Osteoblast (primary cell): ENCODE measurements at places on chromosomes 3 and 15.

DNA sequence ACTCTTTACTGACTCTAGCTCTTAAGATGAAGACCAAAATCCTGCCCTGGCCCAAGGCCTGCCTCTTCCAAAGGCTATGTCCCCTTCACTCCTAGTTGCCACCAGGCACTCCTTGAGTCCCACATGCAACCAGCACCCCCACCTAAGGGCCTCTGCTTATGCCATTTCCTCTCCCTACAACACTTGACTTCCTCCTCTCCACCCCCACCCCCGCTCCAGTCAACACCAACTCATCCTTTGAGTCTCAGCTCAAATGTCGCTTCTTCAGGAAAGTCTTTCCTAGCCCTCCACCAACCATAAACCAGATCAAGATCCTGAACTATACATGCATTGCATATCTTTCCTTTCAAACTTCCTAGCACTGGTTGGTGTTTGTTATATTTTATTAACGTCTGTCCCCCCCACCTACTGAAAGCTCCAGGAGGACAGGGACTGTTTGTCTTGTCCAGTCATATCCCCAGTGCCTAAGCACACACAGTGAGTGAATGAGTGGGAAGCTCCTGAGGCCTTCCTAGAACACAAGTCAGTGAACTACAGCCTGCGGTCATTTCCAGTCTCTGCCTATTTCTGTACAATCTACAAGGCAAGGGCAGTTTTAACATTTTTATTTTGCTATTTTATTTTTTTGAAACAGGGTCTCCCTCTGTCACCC, 7.3 kb downstream of the TBC1D2B start:
- no peak for DNase-seq

GRCh38 chr3:107307205-107307604, 70.0 kb upstream of the CCDC54 start:
- no peak for DNase-seq

- DNase-seq = no peak
Measured at GRCh38 chr15:47908486-47908885, 191.2 kb downstream of the SEMA6D start.

DNA sequence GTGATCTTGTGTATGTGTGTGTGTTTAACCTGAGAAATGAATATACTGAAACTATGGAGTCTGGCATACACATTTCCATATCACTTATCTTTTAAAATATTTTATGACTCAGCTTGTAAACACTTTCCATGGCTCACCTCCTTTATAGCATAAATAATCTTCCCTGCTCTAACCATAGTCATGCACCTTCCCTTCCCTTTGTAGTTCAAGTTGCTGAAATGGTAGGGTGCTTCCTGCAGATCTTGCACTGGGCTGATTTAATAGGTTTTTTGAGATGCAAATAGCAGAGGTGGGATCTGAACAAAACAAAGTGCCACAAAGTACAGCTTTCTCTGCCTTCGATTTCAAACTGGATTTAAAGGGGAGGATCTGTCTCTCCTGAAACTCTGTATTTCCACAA, 712.7 kb upstream of the LMCD1 start:
- no peak for DNase-seq

DNA sequence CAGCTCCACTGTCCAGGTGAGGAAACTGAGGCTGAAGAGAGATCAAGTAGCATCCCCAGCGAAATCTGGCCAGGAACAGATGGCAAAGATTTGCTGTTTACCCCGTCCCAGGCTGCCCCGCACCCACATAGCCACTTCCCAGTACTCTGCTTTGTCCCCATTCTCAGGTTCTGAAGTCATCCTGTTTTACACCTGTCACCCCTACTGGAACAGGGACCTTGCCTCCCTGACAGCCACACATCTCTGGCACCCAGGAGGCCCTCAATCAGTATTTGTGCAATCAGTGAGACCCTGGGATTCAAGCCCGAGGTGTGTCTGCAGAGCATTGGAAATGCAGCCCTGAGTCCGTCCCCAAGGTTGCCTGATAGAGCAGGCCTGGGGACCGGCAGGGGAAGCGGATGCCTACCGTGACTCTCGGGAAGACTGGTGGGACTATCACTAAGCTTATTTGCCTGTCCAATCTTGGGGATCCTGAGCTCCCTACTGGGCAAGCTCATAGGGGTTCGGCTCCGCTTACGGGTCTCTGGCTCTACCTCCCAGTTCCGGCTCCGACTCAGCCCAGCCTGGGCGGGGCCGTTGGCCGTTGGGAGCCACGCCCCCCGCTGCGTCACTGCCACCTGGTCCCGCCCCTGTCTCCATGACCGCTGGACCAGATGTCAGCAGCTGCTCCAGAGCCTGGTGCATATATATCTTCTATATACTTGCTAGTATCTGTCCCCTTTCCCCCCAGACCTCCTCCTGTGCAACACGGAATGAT, 17.5 kb upstream of the FANCD2 start:
- DNase-seq = peak; percentile 93

DNA sequence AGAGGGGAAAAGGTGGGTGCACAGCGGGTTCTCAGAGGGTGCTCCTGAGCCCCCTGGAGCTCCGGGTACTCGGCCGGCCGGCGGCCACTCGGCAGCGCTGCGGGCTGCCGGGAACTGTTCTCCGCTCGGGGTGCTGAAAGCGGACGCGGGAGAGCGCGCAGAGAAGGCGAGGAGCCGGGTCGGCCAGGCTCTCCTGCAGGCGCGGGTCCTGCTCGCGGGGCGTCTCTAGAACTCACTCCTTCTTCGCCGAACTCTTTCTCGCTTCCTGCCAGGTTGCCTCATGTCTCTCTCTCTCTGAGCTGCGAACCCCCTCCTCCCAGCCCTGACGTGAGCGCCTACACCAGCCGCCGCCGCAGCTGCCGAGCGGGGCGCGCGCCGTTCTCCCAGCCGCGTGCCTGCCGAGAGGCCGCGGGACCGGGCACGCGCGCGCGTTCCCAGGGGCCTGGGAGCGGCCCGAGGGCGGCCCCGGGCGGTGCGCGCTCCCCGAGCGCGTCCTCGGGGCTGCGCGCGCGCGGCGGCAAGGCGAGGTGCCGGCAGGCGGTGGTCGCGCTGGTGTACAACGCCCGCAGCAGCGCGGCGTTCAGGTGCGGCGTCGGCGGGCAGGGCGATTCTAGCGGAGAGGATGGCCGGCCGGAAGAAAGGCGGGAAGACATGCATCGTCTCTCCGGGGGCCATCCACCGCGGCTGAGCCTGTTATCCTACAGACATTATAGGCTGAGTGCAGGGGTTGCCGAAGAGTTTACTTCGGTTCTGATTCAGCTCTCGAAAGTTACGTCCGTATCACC, at the start of gene PEX5L:
PEX5L (minus strand) TSS at position 267 of the 785 bp plus-strand sequence. CDS start 338 bp downstream, outside the sequence.
- DNase-seq = peak; percentile 93

DNA sequence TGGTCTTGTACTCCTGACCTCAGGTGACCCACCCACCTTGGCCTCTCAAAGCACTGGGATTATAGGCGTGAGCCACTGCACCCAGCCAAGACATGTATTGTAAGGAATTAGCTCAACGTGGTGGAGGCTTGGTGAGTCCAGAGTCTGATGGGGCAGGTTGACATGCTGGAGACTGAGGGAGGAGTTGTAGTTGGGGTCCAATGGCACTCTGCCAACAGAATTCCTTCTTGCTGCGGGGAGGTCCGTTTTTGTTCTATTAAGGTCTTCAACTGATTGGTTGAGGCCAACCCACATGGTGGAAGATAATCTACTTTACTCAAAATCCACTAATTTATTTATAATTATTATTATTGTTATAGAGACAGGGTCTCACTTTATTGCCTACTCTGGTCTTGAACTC, 30.1 kb downstream of the PLA2G4D start:
- no peak for DNase-seq

GRCh38 chr3:159731254-159731653, 257.4 kb upstream of the IL12A start:
- DNase-seq = no peak

- no peak for DNase-seq
Measured at GRCh38 chr3:96319166-96319565, 495.2 kb upstream of the EPHA6 start.

GRCh38 chr3:63096248-63097058, 181.7 kb upstream of the SYNPR start:
- DNase-seq = no peak

DNA sequence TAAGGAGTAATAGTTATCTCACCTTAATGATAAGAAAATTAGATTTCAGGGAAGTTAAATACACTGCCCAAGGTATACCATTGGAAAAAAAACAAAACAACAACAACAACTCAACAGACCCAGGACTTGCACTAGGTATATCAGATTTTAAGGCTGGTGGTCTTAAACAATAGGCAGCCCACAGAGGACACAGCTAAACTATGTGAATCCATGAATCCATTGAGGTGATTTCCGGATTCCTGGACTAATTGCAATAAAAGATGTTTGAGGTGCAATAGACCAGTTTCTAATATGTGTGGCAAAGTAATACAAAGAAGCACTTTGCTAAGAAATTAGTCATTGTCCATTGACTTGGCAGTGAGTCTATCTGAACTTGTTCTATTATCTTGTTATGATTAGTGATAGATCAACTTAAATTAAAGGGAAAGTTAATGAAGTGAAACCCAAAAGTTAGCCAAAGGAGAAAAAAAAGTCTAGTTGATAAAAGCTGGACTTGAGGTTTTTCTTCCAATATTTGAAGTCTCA, 60.9 kb upstream of the MAGI1 start:
- no peak for DNase-seq

DNA sequence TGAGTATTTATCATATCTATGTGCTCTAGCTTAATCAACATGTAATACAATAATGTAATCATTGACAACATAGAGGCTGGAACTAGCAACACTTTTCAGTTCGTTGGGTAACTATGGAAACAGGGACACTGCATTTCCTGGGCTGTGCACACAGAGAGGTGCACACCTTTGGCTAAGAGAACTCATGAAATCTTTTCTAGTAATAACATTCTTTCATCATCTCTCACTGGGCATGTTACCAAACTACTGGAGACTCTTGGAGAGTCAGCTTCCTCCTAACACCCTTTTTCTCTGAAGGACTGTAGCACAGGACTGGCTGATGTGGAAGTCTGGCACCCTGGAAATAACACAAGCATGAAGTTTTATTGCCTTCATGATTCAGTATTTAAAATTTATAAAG, 135.6 kb downstream of the KCNMB2 start:
- DNase-seq = no peak

DNA sequence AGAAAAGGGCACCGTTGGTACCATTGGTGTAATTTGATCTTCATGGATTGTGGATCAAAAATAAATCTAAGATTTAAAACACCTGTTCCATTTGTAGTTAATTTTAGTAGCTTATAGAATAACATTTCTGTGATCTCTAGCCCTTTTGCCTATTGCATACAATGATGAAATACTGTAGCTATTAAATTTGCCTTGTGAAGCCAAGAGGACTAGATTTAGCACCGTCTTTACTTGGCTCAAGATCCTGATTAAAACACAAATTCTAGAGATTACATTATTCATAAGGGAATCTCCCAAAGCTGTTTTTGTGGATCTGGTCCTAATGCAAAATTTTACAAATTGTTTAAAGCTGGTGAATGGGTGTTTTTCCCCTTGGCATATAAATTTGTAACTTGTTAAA, 8.2 kb downstream of the TBC1D23 start:
- DNase-seq = no peak

- DNase-seq = no peak
Measured at GRCh38 chr3:44981220-44981619, 5.2 kb downstream of the EXOSC7 start.

DNA sequence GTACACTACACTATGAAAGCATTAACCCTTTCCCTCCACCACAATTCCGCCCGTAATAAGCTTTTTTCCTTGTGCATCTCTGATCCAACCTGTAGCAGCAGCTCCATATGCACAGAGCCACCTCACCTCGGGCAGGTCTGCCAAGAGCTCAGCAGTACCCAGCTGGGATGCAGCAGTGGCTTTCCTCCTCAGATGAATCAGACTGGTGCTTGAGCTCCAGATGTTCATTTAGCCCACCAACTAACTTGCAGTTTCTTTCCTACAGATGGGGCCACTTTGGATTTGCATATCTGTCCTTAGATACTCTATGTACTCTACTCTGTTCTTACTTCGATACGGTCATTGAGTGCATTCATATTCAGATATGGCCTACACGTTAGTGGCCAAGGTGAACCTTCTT, 14.8 kb upstream of the FSIP1 start:
- DNase-seq = no peak

GRCh38 chr15:100043068-100043641, 298.6 kb downstream of the ADAMTS17 start:
- no peak for DNase-seq

DNA sequence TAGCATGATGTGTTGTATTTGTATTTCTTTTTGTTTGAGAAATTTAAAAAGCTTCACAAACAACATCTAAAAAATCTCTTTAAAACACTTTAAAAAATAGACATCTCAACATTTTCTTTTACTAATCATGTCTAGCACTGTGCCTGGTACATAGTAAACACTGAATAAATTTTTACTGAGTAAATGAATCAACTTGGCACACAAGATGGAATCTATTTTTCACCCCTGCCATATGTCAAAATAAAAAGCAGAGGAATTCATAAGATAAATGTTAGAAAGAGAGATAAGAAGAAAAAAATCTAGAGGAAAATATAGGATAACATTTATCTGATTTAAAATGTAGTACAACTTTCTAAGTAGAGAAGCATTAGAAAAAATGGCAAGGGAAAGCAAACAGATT, 8.6 kb upstream of the GOLIM4 start:
- DNase-seq = no peak
